ENCODE measurements at places on chromosomes 5 and 9.

DNA sequence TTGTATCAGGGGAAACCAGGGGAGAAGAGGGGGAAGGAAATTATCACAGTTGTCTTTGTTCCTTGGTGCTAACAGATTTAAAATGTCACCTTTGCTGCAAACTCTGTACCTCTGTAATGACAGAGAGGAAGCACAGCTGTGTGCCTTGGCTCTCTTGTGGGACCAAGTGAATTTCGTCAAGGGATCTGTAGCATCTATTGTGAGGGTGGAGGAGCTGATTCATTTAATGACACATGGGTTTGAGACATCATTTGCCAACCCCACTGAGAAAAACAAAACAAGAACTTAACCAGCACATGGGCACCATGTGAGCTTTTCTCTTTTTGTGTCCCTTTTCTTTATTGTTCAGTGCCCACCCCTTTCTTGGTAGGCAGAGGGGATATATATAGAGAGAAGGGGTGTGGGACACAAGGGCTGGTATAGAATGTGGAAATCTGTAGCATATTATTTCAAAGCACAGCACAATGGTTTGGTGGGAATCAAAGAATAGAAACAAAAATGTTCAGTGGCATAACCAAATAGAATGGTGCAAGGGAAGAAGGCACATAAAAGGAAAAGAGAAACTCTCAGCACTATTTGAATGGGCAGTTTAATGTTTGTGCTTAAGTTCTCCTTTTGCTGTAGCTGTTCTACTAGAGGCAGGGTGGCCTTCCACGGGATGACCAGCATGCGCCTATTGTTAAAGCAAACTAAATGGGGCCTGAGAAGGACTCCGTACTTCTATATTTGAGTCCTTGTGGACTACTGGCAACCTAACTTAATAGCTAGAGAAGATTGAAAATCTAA is 63.3 kb downstream of the LIX1 start:
- DNase-seq: no peak

GRCh38 chr5:124289130-124289529 is 457.3 kb downstream of the ZNF608 start:
- DNase-seq: no peak

DNA sequence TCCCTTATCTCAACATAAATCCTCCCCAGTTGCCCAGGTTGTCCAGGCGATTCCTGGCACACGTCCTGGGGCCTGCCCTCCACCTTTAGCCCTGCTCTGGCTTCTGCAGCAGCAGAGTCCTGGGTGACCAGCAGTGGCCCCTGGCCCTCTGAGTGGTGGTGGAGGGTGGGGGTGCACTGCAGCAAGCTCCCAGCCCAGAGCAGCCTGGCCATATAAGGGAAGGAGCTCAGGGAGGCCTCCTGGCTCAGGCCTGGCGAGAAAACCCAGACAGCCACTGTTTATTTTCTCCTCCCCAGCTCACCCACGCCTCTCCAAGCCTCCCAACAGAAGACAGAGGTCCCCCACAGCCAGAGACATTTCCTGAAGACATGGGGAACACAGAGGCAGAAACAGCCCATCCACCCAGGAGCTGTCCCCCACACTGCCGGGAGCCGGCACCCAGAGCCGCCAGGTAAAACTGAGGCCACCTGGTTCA is 44.7 kb upstream of the IL17B start:
- DNase-seq: no peak

DNA sequence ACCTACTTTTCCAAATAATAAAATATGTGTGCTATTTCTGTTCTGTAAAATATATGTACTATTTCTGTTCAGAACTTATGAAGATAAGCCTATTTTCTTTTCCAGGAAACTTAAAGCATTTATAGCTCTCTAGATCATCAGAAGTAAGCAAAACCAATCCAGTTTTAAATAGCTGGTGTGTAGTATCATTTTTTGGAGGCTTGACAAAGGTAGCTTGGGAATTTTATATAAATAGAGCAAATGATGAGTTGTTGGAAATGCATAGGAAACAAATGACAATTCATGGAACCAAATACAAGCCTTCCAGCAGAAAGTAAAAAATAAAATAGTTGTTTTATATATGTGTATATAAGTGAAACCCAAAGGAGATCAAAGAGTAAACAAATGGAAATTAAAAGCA is 1038.1 kb upstream of the ARRDC3 start:
- no peak for DNase-seq

DNA sequence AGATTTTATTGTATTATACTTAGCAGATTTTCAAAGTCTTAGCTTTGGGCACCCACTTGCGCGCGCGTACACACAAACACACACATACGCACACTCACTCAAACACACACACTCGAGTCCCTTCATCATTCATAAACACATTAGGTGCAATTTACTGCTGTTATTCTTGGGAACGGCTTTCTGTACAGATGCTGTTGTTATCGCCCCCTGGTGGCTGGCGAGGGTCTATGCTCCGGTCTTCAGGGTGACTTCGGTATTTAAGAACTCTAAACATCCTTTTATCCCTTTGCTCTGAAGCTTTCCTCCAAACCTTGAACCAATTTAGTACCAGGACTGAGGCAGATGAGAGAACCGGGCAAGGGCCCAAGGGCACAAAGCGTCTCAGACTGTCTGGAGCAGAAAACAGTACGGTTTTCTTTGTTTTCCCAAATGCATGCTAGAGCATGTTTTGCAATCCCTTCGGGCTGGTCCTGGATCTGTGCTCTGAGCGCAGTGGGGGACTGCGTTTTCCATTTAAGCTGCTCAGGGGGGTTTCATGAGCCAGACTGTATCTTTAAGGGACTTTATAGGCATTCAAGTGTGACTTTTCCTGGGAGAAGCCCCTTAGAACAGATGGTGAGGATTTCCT is 1.7 kb upstream of the SLIT3 start:
- peak; percentile 89 for DNase-seq

- DNase-seq: no peak
These were observed 32.8 kb upstream of the SMAD5 start for GRCh38 chr5:136099870-136100269.

Data from RWPE1 (cell line).